ENCODE measurements at places on chromosomes 2 and 18. TPM values are rescaled to one million over a fixed set of nuclear protein-coding genes. Genes with fewer than 3 reads are reported as not detected.

GRCh38 chr2:12543978-12544558 is 172.7 kb upstream of the TRIB2 start:
- DNase-seq: no peak

DNA sequence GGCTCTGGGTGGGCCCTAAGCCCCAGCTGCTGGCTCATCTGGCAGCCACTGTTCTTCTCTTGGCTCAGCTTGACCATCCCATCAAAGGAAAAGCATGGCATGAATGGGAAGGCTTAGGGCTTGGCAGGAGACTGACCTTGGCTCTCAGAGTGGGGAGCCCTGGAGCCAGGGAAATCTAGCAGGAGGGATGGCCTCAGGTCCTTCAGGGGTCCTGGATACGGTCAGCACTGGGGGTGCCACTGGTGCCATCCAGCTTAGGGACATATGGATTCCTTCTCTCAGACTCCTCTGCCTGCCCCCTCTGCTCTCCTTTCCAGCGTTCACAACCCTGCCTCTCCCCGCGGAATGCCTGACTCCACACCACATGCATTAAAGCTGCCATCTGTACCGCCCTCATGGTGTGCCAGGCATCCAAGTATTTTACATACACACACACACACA is 165.5 kb upstream of the HAAO start:
- no peak for DNase-seq

OTOF gene
- not detected for total RNA-seq

DNA sequence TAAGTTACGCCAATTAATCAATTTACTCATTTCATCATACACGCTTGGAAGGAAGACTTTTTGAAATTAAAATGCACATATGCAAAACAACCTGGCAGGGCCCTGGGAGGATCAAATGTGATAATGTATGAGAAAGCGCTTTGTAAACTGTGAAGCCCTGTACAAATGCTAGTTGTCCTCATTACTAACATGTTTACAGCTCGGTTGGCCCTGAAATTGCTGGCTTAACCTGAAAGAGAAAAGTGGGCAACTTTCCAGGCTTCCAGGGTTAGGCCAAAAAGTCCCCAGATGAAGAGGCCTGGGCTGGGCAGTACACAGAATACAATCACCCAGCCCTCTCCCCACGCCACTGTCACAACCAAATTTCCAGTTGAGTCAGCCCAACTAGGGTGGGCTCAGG is 60.2 kb downstream of the DNMT3A start:
- no peak for DNase-seq

DNA sequence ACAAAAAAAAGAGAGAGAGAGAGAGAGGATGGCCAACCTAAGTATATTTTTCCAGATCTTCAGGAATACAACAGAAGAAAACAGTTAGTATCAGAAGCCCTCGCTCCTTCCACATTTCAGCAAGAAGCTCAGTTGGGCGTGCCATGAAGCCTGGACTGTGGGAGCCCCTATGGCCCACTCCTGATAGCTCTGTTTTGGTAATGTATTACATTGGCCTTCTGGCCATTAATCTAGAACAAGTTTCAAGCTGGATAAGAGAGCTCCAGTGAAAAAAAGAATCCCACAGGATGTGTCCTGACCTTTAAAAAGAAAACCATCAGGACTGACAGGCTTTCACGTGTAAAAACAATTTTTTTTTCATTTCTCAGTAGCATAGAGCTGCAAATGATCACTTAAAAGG is 197.9 kb downstream of the ICOS start:
- DNase-seq: no peak

SP9 gene
- not detected for total RNA-seq

DNA sequence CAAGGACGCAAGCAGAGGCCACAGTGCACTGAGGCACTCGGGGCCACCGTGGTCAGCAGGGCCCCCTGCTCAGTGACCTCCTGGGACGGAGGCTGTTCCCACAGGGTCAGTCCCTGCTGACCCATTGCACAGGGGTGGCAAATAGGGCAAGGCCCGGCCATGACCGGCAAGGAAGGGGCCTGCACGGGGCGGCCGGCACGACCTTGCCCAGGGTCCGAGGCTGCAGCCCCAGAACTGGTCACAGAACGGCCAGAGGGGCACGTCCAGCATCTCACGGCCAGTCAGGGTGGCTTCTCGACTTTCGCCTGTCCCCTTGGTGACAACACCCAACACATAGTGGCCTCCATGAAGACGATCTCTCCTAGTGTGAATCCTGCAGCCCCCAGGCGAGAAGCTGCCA is 27.6 kb upstream of the OTOS start:
- DNase-seq: no peak

DNA sequence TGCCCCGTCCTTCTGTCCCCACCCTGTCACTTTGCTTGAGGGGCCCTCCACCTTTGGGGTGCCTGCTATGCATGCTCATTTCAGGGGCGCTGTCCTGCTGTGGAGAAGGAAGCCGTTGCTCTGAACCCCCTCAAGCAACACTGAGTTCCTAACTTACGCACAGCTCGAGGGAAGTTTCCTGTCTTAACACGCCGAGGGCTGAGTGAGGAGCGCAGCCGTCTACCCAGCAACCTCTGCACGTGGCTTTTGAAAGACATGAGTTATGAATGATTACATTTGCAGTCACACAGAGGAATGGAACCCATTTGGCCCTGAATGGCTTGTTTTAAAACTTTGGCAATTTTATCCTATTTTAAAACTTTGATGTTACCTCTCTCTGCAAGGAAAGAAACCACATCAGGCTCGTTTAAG is 14.0 kb downstream of the RAMP1 start:
- peak; percentile 92 for DNase-seq

ACTR2 gene
- 73.7 TPM for total RNA-seq

- DNase-seq: no peak
Observed at GRCh38 chr2:102522890-102523289, 49.9 kb downstream of the SLC9A4 start.

DNAJC5G gene
- total RNA-seq: not detected

- DNase-seq: no peak
Observed at GRCh38 chr2:132677661-132678060, 7.7 kb upstream of the LYPD1 start.

CXCR2 gene
- total RNA-seq: not detected

DNA sequence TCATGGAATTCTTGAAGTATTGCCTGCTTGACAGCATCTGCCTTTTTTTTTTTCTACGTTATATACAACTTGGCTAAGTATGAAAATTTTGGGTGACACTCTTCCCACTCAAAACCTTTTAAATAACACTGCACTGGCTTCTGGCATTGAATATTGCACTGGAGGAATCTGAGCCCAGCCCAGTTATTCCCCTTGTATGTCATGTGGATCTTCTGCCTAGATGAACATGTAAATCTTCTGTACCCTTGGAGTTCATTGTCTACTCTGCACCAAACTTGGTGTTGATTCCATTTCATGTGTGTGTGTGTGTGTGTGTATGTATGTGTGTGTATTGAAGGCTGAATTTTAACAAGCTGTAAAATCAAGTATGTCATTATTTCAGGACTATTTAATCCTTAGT is 59.4 kb downstream of the NAPG start:
- DNase-seq: no peak

DNA sequence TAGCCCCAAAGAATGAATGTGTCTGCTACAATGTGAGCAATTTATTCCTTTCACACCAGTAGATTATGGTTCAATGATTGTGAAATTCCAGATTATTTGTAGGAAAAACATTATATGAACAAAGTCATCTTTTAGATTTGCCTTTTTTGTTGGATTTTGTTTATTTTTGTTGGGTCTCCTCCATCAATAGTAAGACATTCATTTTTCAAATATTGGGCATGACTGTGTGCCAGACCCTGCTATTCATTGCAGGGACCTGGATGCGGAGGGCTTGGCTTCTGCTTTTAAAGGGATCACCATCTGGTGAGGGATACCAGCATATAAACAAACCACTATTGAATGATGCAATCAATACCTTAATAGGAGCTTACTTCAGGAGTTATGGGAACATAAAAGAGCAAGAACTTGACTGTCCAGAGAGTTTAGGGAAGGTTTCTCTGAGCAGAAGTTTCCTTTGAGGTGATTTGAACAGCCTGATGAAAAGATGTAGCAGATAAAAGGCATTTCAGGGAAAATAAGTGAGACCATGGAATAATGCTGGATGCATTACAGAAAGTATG is 486.7 kb downstream of the EPHA4 start:
- DNase-seq: no peak

GRCh38 chr2:241534701-241535375 is 23.7 kb upstream of the BOK start:
- no peak for DNase-seq

STARD6 gene
- not detected for total RNA-seq

DNA sequence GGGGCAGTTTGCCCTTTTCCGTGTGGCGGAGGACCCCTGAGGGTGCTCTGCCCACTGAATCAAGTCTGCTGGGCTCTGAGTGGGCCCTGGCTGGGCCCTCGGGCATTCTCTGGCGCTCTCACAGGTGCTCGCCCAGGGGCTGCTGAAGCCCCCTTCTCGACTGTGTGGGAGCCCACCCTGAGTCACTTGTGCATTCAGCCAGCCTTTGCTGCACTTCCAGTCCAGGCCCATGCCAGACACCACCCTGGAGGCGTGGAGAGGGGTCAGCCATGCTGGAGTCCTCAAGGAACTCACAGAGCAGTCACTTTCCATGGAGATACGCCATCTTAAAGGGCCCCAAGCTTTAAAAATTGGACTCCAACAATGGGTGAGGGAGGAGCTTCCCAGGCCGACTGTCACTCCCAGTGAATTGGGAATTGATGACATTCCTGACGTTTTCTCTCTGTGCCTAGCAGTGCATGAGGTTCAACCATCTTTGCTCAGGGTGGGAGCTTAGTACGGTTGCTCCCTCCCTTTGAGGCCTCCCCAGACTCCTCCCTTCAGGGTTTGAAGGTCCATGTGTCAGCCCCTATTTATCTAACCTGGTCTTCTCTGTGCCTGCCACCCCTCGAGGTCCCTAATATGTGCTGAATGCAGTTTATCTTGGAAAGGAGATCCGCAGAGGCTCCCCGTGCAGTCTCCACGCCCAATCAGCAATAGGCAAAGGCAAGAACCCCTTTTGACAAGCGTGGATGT is 71.8 kb upstream of the HS6ST1 start:
- no peak for DNase-seq

UGT1A4 gene
- 2.9 TPM for total RNA-seq

GFPT1 gene
- total RNA-seq: 100.0 TPM

All from bronchial epithelial cell (primary cell).